ENCODE measurements at places on chromosomes 6 and 20.

DNA sequence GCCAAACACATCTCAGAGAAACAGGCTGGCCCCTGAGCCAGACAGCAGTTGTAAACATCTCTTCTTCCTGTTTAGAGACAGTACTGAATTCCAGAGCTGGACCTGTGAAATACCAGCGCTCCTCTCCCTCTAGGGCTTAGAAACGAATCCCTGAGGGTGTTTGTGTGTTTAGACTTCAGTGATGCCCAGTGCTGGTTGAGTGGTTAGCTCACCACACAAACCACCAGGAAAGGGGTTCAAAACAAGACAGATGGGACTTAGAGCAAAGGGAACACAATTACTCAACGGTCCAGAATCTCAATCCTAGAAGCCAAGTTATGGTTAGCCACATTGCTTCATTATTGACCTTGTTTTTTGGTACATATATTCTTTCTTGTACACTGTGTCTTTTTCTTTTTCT is 108.7 kb upstream of the TMEM170B start:
- no peak for DNase-seq

- DNase-seq: peak; percentile 58
These were observed 663 bp downstream of the LST1 start for GRCh38 chr6:31586599-31587281.

DNA sequence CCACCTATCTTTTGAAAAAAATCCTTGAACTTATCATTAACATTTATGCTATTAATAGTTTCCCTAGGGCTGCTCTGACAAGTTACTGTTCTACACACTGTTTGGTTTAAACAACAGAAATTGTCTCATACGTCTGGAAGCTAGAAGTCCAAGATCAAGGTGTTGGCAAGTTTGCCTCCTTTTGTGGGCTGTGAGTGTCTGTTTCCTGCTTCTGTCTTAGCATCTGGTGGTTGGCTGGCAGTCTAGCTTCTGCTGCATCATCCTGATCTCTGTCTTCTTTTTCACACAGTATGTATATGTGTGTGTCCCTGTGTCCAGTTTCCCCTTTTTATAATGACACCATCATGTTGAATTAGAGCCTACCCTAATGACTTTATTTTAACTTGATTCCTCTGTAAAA is 154.8 kb downstream of the RPS12 start:
- no peak for DNase-seq

GRCh38 chr6:116370760-116371119 is at the start of gene DSE:
DSE (plus strand) TSS chr6:116370947; CDS start chr6:116399251, 28,304 bp downstream.
- DNase-seq: peak; percentile 62

GRCh38 chr6:27720607-27721580 is 191.3 kb downstream of the OR2B2 start:
- no peak for DNase-seq

GRCh38 chr6:31158863-31159855 is 770 bp downstream of the TCF19 start:
- no peak for DNase-seq

DNA sequence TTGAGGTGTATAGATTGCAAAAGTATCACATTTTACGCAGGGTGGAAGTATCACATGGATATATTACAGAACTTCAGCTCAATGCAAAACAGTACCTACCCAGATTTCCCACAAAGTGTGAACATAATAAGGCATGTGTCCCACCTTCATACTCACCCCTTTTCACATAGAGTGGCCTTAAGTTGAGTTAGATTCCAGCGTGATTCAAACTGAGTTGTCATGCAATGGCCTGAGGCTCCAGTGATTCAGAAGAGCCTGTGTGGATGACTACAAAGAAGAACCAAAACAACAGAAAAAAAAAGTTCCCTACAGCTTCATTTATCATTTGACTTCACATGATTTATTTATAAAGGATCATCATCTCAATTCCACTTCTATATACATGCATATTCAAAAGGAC is 309.7 kb downstream of the SLC35F1 start:
- no peak for DNase-seq

DNA sequence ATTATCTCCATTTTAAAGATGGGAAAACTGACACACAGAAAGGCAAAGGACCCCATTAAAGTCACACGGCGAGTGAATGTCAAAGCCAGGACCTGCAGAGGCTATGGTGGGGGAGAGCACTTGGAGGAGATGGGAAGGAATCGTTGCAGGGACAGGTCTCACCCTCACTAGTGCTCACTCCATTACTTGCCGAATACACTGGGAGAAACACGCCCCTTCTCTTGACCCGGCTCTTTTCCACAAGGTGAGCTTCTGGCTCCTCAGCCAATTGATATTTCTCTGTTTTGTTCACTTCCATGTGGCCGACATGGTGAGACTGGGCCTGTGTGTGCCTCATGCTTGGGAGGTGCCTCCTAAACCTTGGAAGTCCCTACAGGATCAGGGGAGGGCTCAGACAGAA is 117.8 kb upstream of the KCNG1 start:
- DNase-seq: no peak

DNA sequence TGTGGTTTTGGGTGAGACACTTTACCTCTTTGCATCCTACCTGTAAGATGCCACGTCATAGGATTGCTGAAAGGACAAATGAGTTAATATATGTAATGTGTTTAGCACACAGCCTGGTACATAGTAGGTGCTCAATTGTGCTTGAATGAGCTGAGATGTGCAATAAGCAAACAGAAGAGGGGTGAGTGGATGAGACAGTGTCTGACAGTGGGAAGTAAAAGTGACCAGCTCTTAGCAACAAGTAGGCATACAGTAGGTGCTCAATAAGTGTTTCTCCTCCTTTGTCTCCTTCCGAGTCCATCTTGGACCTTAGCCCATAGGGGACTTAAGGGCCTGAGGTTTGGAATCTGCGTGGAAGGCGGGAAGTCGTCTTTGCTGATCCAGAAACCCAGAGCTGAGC is 104.7 kb downstream of the CEBPB start:
- DNase-seq: no peak

- peak; percentile 34 for DNase-seq
These were observed 141.6 kb upstream of the SHLD1 start for GRCh38 chr20:5608442-5609161.

- no peak for DNase-seq
These were observed 19.0 kb downstream of the PACSIN1 start for GRCh38 chr6:34484899-34485298.

DNA sequence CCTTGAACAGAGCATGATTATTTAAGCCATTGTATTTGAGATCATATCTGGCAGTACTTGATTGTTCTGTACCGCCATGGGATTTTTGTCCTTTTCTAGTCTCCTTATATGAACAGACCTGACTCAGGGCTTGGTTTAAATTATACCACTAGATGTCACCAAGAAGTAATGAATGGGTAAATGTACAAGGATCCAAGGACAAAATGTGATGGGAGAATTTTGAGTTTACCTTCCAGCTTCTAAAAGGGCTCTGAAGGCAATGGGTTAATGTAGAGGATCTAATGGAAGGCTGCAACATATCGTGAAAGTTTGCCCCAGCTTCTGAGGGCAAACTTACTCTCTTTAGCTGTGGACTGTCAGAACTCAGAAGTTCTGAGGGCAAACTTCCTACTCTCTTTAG is 12.0 kb downstream of the RNF8 start:
- DNase-seq: peak; percentile 64

GRCh38 chr6:74222768-74223333 is 526.8 kb downstream of the CD109 start:
- DNase-seq: no peak

DNA sequence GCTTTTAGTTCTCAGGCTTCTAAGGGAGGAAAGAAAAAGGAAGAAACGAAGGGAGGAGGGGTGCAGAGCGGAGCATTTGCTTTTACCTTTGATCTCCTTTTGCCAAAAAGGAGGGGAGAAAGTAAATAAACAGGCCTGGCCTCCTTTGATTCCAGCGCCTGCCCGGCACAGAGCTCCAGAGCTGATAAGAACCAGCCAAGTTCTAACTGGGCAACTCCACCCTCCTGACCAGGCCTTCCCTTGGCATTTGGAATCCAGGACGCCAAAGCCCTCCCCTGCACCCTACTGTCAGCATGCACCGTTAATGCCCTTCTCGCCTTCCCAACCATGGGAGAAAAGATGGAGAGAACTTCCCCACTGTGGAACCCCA is 120.8 kb upstream of the PTPN1 start:
- no peak for DNase-seq

DNA sequence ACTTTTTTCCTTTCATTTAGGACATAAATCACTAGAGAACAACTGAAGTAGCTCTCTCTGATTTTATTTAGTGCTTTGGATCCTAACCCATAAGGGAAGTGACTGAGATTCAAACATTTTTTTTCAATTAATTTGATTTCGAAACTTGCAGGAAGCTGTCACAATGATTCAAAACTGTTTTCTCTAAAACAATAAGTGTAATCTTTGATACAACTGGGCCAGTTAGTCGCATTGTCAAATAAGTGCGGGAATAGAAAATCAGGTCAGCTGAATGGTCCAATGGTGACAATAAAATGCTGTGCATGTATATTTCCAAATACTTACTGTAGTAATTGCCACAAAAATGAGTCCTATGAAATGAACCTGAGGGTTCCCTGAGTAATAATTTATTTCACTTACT is 930.8 kb downstream of the TFAP2A start:
- DNase-seq: no peak

DNA sequence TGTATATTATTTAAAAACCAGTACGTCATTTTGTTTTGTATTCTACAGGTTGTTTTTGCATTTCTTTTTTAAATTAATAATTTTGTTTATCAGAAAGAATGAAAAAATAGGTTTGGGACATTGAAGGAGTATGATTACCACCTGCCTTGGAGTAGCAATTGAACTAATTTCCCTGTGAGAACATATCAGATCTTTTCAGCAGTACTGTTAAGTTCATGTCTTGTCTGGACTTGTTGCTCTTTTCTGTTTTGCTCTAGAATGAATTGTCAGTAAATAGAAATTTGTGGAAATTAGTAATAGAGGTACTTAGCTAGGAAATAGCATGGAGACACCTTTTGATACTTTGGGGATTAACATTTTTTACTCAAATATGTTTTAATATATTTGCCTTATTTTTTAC is 24.3 kb downstream of the HSF2 start:
- DNase-seq: no peak

- DNase-seq: no peak
These were observed 564.9 kb upstream of the CITED2 start for GRCh38 chr6:139939189-139939979.

DNA sequence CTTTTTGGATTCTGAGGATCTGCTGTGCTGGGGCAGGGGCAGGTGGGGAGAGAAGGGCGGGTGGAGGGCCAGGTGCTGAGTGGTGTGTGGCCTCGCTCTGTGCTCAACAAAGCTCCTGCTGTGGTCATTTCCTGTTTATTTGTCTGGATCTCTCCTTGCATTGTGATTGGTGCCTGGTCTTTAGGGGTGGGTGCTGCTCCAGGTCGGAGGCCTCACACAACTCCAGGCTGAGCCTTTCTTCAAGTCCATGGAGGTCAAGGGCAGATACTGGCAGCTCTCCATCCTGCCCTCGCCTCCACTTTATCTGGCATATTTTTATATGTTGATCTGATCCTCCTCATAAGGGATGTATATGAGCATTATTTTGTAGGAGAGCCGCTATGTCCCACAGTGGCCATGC is 36.2 kb downstream of the HLA-F start:
- DNase-seq: no peak

- peak; percentile 73 for DNase-seq
These were observed 119.5 kb upstream of the SGK1 start for GRCh38 chr6:134437376-134437775.

DNA sequence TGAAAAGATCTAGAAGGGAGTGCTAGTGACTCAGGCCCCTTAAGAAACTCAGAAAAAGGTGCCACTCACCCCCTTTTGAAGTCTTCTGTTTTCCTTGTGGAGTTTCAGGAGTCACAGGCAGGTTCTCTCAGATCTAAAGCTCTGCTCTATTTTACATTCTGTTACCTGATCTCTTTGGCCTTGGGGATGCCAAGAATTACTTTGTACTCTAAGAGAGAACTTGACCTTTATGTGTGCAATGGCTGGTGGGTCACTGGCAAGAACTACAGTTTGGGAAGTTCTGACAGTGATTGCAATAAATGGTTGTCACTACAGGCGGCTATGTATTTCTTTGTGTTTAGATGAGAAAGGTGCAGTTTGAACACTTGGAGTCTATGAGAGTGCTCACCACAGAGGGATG is 24.2 kb upstream of the ENPP4 start:
- DNase-seq: no peak

DNA sequence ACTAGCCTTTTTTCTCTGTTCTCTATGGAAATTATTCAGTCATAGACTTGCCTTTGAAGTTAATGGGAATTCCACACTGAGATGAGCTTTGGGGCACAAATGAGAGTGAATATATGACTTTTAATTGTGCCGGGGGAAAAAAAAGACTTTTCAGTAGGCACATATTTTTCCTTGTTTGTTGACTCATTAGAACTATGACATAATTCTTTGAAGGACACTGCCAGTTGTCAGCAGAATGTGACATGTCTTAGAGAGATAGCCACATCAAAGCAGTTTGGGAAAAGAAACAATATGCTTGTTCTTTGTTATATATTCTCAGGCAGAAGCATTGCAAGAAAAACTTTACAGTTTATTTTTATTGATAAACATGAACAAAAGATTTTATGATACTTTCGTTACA is 138.3 kb downstream of the COL9A1 start:
- DNase-seq: no peak

- no peak for DNase-seq
These were observed 45.5 kb upstream of the SUPT3H start for GRCh38 chr6:45423111-45423823.

DNA sequence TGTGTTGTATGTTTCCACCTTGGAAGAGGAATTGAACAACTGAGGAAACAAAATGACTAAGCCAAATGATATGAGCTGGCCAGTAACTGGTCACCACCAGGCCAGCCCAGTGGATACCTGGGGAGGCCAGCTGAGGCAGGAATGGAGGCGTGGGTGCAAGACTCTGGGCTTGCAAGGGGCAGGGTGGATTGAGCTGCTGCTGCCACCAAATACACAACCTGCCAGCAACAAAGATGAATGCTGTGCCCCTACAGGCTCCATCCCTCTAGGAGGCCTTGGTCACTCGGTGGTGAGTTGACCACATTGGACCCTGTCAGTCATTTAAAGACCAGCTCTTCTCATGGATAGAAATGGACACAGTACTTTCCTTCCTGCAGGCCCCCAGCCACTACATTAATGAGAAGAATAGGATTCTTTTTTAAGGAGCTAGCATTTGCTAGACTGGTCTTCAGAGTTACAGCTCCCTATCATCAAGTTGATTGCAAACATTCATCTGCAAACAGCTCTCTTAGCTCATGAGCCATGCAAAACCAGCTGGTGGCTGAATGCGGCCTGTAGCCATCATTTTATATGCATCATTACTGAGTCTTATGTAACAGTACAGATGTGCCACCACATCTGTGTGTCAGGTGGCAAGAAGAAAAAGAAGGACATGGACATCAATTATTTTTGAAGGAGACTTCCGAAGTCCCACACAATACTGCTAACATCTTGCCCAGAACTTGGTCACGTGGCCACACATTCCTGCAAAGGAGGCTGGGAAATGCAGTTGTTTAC is 26.3 kb upstream of the SLC22A3 start:
- DNase-seq: no peak

Measured in pons (tissue), 1 donor.